CD14-positive monocyte (primary cell): ENCODE measurements at places on chromosomes 2 and 18.

DNA sequence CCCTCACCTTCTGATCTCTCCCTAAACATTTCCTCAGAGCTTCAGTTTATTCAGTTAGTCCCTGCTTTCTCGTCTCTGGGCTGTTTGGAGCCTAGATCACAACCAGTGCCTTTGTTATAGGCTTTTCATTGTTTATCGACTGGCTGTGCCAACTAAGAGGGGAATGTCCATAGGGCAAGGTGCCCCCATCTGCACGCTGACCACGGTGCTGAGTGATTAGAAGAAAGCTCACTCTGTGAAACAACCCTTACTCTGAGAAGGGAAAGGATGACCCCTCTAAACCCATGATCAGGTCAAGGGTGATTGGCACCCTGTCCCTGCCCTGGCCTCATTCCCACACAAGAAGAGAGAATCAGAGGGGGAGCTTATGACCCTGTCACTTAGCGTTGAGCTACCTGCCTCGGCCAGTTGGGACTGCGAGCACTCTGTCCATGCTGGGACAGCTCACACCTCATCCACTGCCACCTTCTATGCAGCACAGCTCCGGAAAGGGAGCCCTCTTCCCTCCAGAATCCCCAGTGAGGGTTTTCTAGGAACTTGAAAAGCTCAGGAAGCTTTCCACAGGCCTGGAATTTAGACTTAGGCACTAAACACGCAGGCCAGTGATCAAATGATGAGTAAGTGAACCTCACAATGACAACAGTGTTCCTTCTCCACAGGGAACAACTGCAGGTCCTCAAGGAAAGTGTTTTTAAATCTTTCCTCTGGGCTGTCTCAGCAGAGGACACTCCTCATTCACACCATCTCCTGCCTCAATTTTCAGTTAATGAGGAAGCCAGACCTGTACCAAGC is 2.3 kb upstream of the ACTG2 start:
- no peak for DNase-seq

GRCh38 chr2:150358468-150358807 is 129.0 kb downstream of the RND3 start:
- no peak for DNase-seq

DNA sequence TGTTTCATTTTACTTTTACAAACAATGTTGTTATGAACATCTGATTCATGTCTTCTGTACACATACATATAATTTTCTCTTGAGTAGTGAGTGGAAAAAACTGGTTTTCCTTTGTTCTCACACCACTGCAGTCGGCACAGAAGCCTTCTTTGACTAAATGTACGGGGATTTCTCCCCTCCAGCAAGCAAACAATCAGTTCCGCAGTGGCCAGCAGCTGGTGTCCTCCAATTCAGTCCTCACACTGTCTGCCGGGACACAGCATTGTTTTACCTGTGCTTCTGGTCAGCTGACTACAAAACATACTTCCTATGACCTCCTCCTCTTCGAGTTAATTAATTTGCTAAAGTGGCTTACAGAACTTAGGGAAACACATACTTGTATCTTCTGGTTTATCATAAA is 202.8 kb downstream of the WDR7 start:
- DNase-seq, result no peak

- no peak for DNase-seq
Observed at GRCh38 chr2:157174321-157174720, 83.2 kb upstream of the GALNT5 start.

DNA sequence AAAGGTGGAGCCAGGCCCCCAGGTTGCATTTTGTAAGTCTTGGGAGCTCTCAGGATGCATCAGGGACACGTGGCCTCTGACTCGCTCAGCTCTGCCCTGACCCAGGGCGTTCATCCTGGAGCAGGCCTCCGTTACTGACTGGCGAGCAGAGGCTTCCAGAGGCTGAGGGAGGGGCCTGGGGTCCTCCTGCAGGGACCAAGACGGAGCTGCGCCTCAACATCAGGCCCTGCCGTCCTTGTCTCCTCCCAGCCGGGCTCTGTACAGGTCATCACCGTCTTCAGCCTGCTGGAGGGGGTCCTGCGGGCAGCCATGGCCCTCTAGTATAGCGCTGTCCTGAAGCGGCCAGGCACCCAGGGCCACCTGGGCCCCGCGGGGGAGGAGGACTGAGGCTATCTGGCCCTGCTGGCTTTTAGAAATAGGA is 10.2 kb upstream of the ALPP start:
- no peak for DNase-seq

GRCh38 chr2:141589314-141589713 is 541.5 kb downstream of the LRP1B start:
- DNase-seq, result no peak
